ENCODE measurements at places on chromosomes 13 and 19.

- DNase-seq: peak; percentile 4
These were observed 393.7 kb downstream of the NDFIP2 start for GRCh38 chr13:79874396-79875360.

DNA sequence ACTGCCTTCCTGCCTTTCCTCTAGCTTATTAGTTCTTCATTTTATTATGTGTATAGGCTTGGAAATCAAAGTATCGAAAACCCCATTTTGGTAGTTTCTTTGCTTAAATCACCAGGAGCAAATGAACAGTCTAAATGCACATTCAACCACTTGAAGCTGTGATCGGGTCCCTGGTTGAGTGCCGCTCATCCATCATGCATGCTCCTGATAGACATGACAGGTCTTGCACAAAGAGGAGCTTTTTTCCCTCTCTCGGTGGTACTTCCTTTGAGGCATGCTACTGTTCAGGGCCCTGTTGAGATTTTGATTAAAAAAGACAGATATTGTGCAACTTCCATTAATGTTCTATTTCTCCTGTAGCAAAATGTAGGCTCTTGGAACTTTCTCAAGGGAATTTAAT lies 185.8 kb downstream of the OLFM4 start:
- DNase-seq: no peak

GRCh38 chr13:99339736-99340397 lies 32.7 kb upstream of the GPR183 start:
- no peak for DNase-seq

DNA sequence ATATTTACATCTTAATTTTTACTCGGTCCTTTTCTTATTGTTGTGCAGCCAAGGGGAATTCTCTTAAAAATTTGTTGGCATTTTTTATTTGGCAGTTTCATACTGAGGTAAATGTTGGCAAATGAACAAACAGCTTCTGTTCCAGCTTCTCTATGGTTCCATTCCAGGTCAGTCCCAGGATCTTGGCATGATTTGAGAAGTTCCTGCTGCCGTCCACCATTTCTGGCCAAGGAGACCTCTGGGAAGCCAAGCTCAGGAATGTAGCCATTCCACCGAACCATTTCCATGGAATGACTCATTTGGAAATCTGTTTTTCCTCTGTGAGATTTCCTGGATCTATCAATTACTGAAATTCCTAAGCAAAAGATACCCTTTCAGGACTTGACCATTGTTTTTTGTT lies 43.9 kb downstream of the SLC10A2 start:
- no peak for DNase-seq

GRCh38 chr13:26310003-26310402 lies 56.1 kb downstream of the CDK8 start:
- no peak for DNase-seq

DNA sequence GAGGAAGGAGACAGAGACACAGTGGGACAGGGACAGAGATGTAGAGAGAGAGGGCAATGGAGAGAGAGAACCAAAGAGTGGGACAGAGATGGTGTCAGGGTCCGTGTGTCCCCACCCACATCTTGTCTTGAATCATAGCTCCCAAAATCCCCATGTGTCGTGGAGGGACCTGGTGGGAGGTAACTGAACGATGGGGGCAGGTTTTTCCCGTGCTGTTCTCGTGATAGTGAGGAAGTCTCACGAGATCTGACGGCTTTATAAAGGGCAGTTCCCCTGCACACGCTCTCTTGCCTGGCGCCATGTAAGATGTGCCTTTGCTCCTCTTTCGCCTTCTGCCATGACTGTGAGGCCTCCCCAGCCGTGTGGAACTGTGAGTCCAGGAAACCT lies 7.5 kb upstream of the PLA2G4C start:
- no peak for DNase-seq

DNA sequence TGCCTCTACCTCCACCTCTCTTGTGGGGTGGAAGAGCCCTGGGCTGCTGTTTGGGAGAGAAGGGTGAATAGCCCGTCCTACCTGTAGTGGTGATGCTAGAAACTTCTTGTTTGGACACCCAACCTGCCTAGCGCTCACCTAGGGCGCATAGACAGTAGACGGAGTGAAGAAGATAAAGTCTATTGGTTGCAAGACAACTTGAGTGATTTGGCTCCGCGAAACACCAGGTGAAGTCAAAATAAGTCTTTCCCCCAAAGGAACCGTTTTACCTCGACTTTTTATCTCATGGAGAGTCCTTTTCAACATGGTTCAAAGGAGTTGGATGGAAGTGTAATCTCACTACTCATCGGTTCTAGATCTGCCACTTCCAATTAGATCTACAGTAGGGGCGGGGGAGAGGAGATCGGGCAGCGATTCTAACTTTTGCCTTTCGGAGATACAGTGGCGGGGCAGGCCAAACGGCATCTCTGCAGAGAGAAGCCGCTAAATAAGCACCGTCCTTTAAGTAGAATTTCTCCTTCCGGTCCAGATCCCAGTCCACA lies 694 bp upstream of the ZIC5 start:
- no peak for DNase-seq

DNA sequence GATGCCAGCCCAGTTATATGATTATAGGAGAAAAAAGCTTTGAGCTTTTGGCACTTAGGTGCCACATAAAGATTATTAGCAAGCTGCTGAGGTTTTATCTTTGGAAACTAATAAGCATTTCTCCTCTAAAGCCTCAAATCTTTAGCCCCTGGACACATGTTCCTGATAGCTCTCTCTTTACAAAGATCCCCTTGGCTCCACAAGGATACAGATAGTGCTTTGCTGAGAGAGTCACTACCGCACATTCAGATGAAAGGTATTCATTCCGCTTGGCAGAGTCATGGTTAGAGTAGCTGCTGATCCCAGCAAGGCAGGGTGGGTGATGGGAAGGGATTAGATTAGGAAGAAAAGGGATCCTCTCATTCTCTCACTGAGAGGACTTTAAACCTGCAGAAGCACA lies 28.2 kb upstream of the PSG7 start:
- peak; percentile 43 for DNase-seq

Measured in Daoy (cell line).